ENCODE measurements at places on chromosomes 6 and 20.

DNA sequence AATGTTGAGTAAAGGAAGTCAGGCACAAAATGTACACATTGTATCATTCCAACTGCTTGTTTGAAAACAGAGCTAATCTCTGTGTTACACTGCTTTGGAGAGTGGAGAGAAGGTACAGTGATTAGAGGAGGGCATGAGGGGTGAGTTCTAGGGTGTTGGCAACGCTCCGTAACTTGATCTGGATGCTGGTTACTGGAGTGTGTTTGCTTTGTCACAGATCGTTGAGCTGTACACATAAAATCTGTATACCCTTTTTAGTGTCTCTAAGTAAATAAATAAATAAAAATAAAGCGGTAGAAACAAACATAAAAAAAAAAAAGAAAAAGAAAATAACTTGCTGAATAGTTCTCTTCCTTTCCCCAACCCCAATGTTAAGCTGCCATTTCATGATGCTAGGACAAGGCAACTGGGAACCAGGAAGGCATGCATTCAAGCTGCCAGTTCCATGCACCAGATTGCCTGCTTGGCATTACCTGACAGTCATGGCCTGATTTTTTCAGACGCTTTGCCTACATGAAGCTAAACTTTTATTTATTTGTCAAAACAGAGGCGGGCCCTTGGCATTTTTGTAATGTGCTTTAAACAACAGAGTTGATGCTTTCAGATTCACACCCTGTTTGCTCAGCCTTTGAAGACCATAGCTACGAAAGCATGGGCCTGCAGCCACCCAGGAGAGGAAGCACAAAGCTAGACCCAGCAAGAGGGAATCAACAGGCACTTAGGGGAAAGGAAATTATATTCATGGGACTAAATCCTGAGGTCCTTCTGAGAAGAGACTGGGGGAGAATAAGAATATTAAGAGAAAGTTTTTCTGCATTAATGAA is 21.2 kb downstream of the TNFRSF21 start:
- DNase-seq, result no peak

DNA sequence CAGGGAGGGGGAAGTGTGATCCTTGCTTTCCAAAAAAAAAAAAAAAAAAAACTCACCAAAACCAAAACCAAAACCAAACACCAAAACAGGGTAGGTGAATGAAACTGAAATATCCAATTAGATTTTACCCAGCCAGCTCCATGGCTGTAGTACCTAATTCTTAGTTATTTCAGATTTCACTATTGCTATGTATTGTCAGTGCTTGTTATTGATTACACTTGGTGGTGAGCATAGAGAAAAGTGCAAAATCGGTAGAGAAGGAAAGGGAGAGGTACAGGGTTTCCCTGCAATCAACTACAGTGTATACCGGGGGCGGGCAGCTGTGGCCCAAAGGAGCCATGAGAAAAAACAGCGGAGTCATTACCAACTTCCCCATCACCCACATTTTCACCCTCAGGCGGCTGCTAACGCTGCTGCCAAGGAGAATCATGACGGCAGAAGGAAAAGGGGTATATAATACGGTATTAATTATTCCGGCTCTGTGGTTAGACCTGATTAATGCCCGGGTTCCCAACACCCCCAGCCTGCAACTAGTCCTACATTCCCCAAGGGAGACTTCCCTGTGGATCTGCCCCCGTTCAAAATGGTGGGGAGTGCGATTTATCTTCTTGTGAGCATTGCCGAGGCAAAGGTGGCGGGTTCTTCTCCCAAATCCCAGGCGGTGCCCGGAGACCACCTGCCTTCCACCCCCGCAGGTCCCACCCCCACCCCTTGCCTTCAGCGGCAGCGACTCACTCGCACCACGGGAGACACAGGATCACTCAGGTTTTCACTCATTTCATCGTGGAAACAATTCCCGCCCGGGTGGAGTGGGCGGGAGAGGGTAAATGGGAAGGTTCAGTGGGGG is at the start of gene C6orf62:
Gene C6orf62 (minus strand): TSS at position 30 of the 847 bp plus-strand sequence. CDS start 486 bp downstream, outside the sequence.
- peak; percentile 12 for DNase-seq

GRCh38 chr6:149934249-149935156 is 7.3 kb upstream of the ULBP2 start:
- peak; percentile 40 for DNase-seq

DNA sequence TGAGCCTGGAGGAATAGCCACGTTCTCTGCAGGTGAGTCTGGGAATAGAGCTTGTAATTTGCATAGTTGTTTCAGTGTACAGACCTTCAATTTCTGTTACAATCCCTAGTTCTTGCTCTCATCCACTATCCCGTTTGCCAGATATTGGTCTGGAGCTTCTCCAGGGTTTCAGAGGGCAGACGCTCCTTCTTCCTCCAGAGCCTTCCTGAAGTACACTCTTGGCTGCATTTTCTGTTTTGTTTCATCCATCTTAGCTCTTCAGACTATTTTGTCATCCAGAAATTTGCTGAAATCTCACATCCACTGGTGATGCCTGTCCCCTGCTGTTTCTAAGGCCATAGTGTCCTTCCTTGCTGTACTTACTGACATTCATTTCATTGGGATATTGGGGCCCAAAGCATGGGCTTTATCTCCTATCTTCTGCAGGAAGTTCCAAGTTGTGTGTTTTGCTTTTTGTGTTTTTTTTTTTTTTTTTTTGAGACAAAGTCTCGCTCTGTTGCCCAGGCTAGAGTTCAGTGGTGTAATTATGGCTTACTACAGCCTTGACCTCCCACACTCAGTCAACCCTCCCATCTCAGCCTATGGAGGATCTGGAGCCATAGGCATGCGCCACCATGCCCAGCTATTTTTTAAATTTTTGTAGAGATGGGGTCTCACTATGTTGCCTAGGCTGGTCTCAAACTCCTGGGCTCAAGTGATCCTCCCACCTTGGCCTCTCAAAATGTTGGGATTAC is 18.7 kb downstream of the CDS2 start:
- DNase-seq, result no peak

DNA sequence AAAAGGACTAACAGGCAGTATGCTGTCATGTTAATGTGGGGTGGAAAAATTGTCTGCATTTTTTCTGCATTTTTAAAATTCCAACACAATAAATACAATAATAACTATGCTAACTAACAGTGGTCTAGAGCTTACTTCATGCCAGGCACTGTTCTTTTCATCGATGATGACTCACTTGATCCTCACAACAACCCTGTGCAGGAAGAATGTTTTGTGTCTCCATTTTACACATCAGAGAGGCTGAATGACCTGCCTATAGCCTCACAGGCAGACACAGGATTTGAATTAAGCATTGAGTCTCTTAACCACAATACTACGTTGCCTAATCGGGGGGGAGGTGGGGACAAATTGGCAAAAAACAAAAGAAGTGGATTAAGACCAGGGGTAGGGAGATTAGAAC is 26.9 kb upstream of the FANCE start:
- DNase-seq, result no peak

DNA sequence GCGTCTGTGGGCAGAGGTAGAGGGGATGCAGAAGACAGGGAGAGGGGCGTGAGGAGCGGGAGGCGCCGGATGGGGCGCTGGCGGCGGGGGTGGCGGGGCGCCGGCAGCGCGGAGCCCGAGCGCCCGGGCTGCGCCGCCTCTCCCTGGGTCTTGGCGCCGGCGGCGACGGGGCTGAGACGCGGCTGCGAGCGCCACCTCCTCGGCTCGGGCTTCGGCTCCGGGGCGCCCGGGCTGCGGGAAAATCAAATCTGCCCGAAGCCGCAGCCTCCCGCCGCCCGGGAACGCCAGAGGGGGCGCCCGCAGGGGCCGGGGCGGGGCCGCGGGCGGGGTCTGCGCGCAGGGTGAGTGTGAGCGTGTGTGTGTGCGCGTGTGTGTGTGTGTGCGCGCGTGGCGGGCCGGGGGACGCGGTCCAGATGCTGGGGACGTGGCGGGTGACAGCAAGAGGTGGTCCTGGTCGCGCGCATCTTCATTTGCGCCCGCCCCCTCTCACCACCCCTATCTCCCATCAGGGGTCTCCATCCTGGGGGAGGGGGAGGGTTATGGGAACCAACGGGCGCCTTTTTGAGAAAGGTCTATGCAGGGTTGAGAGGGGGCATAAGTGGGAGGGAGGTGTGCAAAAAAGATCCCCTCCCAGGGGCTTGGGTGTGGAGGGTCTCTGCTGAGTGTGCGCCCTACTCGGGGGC is 646 bp upstream of the CPNE5 start:
- DNase-seq, result no peak

- DNase-seq, result peak; percentile 18
Measured at GRCh38 chr6:137571854-137572253, 77.7 kb upstream of the OLIG3 start.

DNA sequence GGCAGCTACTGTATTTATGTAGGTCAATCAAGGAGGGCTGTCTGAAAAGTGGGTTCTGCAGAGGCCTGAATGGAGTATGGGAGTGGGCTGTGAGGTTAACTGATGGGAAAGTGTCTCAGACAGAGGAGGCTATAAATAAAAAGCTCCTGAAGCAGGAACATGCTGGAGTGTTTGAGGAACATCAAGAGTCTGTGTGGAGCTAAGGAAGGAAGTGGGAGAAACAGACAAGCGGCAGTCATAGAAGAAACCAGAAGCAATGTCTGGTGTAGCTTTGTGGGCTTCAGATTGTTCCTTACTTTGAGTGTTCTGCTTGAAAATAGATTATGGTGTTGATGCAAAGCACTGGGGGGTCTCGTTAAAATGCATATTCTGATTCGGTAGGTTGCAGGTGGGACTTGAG is 101.5 kb upstream of the OGFRL1 start:
- no peak for DNase-seq

DNA sequence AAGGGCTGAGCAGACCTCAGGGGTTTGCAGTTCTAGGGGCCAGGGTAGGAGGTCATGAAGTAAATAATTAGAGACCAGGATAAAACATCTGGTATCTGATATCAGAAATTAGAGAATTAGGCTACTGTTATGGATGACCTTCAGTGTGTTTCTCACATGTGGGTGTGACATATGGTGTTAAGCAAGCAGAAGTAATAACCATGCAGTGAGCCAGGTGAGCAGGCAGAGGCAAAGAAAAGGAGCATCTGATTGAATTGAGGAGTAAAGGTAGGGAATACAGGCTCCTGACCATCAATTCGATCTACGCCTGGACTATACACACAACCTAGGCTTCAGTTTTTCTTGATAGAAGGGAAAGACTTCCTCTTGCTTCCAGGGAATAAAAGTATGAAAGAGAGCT is 34.7 kb upstream of the MAP3K7 start:
- no peak for DNase-seq

- DNase-seq, result no peak
Measured at GRCh38 chr6:17381424-17382147, 11.8 kb upstream of the CAP2 start.

DNA sequence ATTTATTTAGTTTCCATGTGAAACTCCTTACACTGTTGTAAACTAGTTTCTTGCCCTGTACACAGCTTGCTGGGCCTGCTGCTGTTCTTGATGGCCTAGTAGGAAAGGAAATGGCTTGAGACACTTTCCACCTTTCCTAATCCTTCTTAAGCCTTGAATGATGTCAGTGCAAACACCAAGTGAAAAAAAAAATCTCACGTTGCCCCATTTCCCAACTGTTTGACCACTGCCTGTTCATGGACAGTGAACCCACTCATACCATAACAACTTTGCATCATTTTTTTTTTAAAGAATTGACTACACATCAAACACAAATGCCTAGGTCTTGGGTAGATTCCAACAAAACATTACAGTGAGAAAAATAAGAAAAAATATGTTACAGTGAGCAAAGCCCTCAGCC is 653.6 kb upstream of the FLRT3 start:
- no peak for DNase-seq

GRCh38 chr20:50304923-50305635 is 114.4 kb downstream of the CEBPB start:
- DNase-seq, result no peak

GRCh38 chr6:15341311-15342001 is 95.6 kb downstream of the JARID2 start:
- DNase-seq, result no peak

- no peak for DNase-seq
Measured at GRCh38 chr6:37897818-37898515, 78.4 kb downstream of the ZFAND3 start.

DNA sequence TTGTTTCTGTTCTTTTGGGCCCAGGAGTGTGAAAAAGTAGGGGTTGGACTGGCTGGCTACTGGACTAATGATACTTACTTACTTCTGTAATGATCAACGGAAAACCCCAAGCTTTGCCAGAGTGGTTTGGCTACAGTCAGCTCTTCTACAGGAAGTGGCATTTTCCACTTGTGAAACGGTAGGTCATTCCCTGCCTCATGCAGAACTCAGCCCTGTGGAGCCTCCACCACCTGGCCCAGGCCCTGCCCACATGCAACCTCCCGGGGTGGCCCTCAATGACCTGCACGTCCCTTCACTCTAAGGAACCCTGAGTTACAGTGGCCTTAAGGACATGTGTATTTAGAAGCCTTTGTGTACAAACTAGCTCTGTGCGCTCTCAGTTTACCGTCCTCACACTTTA is 140.4 kb downstream of the DTNBP1 start:
- no peak for DNase-seq

DNA sequence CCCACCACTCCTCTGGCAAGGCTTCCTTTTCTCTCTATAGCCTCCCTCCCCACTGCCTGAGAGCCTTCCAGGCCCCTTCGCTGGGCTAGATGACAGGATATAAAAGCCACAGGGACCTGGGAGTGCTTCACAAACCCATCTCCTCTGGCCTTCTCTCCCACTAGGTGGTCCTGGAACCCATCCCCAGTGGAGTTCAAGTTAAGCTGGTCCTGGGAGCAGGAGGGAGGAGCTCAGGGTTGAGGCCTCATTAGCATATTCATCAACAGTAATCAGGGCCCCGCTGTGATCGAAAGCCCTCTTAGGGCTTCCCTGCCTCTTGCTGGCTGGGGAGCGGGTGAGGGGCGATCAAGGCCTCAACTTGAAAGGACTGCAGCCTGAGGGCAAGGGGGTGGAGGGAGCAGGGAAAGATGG is 9.1 kb downstream of the EBF4 start:
- no peak for DNase-seq

DNA sequence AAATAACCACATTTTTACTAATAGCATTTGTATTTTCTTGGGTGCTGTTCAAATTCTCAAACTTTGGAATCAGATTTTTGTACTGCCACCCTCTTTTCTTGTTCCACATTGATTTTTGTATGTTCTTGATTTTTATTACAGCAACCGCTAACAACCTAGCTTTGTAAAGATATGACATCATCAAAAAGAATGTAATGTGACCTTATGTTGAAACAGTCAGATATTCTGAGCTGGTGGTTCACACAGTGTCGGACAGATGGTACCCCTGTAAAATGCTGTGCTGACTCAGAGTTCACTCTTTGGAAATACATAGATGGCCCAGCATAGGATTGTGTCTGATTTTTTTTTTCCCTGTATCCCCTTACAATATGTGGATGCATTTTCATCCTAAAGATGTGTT is 118.9 kb downstream of the QKI start:
- DNase-seq, result no peak

DNA sequence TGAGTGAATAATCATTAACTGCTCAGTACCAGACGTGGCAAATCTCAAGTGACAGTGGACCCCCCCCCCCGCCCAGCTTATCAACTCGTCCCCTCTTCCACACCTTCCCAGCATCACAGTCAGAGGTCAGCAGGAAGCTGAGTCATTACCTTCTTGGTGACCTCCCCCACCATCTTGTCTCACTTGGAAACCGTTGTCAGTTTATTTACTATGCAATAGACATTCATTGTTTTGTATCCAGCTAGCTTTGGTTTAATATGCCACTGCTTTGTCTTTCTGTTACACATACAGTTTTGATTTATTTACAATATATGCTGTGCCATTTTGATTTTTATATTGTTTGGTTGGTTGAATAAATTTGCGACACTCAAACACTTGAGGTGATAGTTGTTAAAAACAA is 158.1 kb downstream of the QKI start:
- DNase-seq, result no peak
